Activated CD8-positive, alpha-beta memory T cell treated with anti-CD3 and anti-CD28 coated beads for 36 hours (primary cell): ENCODE measurements at places on chromosomes 7 and 10. TPM values are rescaled to one million over a fixed set of nuclear protein-coding genes. Genes with fewer than 3 reads are reported as not detected.

Gene STAG3
- 6.2 TPM for total RNA-seq

Gene RNF133
- not detected for total RNA-seq

Gene JCAD
- 0.02 TPM for total RNA-seq

Gene TMEM176A
- total RNA-seq: not detected

Gene HABP2
- total RNA-seq: not detected

Gene STRIP2
- 27.8 TPM for total RNA-seq

Gene STOX1
- 0.34 TPM for total RNA-seq

Gene C7orf33
- total RNA-seq: not detected

Gene SYCE1
- total RNA-seq: 1.3 TPM

Gene MKI67
- total RNA-seq: 135 TPM

Gene PRSS1
- total RNA-seq: not detected

Gene HTR5A
- not detected for total RNA-seq

Gene PNLIPRP2
- total RNA-seq: not detected

Gene STK32C
- 15.7 TPM for total RNA-seq

Gene METTL27
- 0.21 TPM for total RNA-seq

Gene SUN3
- not detected for total RNA-seq

Gene PON3
- not detected for total RNA-seq

Gene CYP2C19
- not detected for total RNA-seq

Gene ANKIB1
- 43.4 TPM for total RNA-seq

Gene HYAL4
- total RNA-seq: not detected

Gene PTTG1IP2
- total RNA-seq: not detected

Gene SERPINE1
- 0.17 TPM for total RNA-seq

Gene HDAC9
- 3.2 TPM for total RNA-seq

Gene TMEM130
- not detected for total RNA-seq

Gene CYP3A7
- total RNA-seq: not detected

Gene BICC1
- total RNA-seq: not detected

Gene ORAI2
- total RNA-seq: 56.4 TPM

Gene KIF11
- 40.7 TPM for total RNA-seq

Gene C10orf67
- total RNA-seq: not detected

Gene ANKRD1
- total RNA-seq: not detected
